Central memory CD4-positive, alpha-beta T cell (primary cell): ENCODE measurements at places on chromosomes 11 and 22.

DNA sequence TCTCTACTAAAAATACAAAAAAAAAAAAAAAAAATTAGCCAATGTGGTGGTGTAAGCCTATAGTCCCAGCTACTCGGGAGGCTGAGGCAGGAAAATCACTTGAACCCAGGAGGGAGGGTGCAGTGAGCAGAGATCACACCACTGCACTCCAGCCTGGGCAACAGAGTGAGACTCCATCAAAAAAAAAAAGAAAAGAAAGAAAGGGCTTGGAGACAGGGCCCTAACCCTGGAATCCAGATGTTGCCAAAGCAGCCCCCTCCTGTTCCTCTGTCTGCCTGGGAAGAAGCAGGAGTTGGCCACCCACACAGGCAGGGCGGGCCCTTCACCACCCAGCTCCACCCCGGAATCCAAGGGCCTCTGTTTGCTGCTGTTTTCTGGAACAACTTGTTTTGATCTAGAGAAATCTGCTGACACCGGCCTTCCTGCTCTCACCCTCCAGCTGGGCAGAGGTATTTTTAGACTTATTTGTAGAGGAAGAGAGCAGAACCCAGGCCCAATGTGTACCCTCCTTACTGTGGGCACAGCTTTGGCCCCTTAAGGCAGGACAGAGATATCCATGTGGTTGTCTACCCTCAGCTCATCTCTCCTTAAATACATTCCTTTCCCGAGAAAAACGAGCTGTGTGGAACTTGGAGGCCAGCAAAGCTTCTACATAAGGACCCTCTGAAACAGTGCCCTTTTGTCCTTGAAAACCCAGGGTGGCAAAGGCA lies 2.7 kb upstream of the NEAT1 start:
- peak; percentile 62 for DNase-seq

- no peak for DNase-seq
These were observed 125.7 kb downstream of the PARVA start for GRCh38 chr11:12503039-12503484.

DNA sequence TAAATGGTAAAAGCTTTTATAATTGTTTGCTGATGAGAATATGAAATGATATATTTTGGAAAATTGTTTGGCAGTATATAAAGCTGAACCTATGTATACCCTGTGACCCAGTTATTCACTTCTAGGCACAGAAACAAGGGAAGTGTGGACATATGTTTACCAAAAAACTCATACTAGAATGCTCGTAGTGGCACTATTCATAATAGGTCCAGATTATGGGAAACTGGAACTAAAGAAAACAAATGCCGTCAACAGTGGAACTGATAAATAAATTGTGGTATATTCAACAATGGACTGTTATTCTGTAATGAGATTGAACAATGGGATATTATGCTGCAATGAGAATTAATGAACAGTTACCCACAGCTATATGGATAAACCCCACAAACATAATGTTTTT lies 32.8 kb downstream of the CSTPP1 start:
- DNase-seq: no peak

- DNase-seq: no peak
These were observed 17.1 kb upstream of the MS4A4A start for GRCh38 chr11:60263402-60263801.

- DNase-seq: no peak
These were observed 731 bp upstream of the SLC37A2 start for GRCh38 chr11:125062218-125062930.

- no peak for DNase-seq
These were observed 4.5 kb upstream of the TMEM223 start for GRCh38 chr11:62796281-62796680.

- no peak for DNase-seq
These were observed 2.4 kb upstream of the SOX6 start for GRCh38 chr11:16358726-16359125.

DNA sequence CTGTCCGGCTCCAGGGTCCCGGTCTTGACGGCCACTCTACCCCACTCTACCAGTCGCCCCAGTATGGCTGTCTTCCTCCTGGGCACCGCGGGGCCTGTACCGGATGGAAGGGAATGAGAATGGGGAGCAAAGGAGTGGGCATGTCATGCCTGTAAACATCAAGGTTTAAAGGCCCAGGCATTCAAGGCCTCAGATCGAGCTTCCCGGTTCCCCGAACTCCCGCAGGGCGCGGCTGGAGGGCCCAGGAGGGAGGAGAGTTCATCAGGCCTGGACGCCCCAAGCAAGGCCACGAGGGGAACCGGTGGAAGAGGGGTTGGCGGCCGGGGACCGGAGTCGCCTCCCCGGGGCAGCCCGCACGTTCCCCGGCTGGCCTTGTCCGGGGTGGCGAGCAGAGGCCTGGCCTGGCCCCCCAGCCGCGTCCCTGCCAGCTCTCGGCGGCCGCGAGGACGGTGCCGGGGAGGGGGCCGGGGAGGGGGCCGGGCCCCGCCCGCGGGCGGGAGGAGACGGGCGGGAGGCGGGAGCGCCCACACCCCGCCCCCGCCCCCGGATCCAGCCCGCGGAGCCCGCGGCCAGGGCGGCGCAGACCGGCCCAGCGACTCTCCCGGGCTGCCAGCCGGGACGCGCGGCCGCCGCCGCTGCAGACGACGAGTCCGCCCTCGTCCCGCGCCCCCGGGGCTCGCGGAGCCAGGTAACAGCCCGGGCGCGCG lies at the start of gene CDC42EP1:
TSS of gene CDC42EP1 (plus strand) at position 580 of the 707 bp plus-strand sequence. CDS start 5,870 bp downstream, outside the sequence.
- no peak for DNase-seq

DNA sequence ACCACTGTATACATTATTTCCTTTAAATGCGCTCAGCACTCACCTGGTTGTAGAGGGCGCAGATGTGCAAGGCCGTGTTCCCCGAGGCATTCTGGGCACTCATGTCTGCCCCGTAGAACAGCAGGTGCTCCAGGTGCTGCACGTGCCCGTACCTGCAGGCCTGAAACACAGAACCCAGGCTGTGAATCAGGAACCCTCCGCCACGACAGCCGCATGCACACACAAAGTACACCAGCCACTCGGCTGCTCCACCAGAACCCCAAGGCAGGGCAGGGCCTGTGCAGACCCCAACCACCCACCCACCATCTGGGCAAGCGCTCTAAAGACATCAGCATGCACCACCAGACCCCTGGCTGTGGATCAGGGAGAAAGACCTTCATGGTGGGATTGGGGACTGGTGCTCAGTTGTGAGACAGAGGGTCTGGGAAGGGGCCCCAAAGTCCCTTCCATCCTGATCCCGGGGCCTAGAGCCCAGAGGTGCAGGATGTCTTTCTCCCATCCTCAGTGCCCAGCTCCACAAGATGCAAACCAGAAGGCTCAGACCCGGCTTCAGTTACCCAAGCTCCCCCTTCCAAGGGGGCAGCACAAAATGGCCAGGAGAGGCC lies 177.2 kb downstream of the SHANK2 start:
- no peak for DNase-seq

DNA sequence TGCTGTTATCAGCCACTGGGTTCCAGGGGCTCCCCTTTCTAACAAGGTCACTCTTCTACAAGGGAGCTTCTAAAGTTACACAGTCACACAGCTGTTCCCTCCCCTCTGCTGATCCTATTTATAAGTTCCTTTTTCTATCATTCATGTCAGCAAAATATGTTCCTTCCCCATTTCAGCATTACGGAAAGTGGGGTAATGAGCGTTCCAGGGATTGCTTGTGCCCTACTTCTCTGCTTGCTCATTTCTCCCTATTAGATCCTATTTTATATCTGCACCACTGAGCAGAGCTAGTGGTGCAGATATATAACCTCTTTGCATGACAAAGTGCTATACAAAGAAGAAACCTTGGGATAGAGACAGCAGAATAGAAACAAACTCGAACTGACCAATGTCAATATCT lies 22.7 kb upstream of the PLEKHB1 start:
- DNase-seq: no peak

DNA sequence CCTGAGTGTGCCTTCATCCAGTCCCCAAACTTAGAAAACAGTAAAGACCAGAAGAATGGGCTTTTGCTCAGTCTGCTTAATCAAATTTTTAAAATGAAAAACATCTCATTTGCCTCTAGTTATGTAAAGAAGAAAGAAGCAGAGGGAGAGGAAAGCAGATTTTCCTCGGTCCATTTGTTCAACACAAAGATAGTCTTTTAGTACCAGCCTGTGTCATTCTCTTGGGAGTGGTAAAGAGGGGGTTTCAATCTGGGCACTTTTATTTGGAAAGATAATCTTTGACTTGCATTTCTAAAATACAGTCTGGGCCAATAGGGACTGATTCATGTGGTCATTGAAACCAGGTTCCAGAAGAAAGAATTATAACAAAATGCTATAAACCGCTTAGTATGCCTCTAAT lies 29.5 kb downstream of the KREMEN1 start:
- DNase-seq: no peak

- DNase-seq: no peak
These were observed 3.9 kb downstream of the AGBL2 start for GRCh38 chr11:47711225-47711624.

DNA sequence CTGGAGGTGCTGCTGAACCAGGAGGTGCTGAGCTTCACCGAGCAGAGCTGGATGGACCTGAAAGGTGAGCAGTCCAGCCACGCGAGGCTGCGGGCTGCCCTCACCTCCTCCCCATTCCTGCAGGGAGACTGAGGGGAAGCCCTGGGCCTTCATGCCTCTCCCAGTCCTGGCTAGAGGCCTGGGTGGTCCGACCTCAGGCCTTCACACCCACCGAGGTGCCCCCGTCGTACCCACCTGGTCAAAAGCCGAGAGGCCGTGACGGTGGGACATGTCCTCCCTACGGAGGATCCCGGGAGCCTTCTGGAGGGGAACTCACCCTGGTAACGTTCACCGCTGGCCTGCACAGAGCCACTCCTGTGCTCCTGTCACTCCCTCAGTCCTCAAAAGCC lies 5.1 kb downstream of the SUSD2 start:
- no peak for DNase-seq

GRCh38 chr11:111574373-111575225 lies 27.6 kb upstream of the SIK2 start:
- no peak for DNase-seq

DNA sequence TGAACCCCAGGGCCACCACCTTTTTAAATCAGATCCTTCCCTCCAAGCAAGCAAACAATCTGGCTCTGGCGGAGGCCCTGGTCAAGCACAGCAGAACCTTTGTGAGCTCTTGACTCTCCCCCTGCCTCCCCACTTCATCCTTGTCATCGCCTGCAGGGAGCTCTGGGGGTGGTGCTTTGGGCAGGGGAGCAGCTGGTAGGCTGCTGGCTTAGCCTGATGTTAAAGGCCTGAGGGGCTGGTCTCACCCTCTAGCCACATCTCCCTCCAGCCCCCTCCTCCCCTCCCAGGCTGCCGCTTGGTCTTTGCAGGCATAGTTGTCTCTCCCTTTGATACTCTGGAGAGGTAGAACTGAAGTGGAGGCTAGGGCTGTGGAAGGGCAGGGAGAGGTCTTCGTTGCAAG lies 50.9 kb downstream of the THAP12 start:
- DNase-seq: no peak

- DNase-seq: no peak
These were observed 14.8 kb downstream of the COMMD9 start for GRCh38 chr11:36274414-36274813.

GRCh38 chr11:68077617-68078582 lies 39.1 kb downstream of the TCIRG1 start:
- no peak for DNase-seq

DNA sequence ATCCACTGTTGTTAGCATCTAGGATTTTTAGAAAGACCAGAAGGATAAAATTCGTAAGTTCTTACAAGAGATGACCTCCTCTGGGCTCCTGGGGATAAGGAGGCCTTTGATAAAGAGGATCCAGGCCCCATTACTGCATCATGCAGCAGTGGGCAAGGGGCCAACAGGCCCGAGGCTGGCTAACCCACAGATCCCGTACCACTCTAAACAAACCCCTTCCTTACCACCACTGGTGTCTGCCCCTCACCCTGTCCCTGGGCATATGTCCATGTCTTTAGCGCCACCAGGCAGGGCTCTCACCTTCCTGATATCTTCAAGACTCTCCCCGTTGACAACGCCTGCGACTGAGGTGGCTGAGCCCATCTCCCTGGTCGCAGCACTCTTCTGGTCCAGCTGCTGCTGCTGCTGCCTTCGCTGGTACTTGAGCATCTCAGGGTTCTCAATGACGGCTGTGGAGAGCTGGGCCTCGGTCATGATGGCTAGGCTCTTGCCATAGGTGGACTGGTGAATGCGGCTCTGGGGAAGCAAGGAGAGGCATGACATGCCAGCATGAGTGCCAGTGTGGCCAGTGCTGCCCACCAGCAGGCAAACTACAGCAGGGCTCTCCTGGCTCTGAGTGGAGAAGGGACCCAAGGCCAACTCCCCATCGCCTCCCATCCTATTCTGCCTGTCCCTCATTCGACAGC lies 46.2 kb downstream of the HIRA start:
- no peak for DNase-seq

- DNase-seq: no peak
These were observed 736.5 kb upstream of the CCDC90B start for GRCh38 chr11:84022695-84023094.

DNA sequence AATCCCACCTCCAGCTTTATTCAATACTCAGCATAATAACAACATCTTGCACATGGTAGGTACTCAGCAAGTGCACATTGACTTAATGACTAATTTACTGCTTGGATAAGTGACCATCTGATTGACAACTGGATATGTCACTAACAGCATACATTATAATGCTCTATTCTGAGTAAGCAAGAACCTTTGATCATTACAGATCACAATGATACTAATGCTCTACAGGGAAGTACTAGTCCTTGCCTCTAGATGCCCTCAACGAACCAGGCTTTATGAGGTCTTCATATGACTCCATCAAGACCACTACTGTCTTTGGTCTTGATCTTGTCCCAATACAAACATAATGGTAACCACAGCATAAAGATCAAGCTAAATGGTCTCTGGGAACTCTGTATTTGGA lies 167.6 kb upstream of the MTMR2 start:
- peak; percentile 30 for DNase-seq

DNA sequence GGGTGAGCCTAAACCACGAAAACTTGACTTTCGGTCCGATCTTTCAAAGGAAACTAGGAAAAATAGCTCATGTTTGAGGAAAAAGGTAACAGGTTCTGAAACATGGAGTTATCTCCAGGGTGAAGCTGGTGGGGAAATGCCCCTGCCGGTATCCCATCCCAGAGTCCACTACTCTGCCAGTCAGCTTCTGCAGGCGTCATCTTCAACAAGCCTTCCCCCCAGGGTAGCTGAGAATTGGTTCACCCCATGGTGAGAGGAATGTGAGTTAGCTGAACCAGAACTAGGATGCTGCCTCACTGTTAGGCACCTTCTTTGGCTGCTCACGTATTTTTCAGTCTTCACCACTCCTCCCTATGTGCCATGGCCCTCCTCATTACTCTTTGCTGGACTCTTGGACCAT lies 1.1 kb downstream of the GVQW3 start:
- DNase-seq: no peak

DNA sequence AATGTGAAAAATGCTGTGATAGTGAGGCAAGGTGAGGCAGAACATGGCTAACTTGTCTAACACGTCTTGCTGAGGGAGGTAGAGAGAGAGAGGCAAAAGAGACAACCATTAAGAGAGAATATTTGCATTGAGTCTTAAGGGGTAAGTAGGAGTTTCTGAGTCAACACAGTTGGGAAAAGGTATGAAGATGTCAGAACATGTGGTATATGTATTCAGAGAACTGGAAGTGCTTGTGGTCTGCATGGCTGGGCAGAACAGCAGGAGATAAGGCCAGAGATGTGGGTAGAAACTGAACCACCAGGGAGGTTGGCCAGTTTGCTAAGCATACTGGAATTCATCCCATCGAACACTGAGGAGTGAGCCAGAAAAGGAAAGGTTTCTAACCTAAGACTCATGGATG lies 25.0 kb upstream of the SLC5A1 start:
- no peak for DNase-seq
